Tibial nerve (tissue), 4 donors: ENCODE measurements at places on chromosomes 7 and 10. TPM values are rescaled to one million over a fixed set of nuclear protein-coding genes. Genes with fewer than 3 reads are reported as not detected.

DNA sequence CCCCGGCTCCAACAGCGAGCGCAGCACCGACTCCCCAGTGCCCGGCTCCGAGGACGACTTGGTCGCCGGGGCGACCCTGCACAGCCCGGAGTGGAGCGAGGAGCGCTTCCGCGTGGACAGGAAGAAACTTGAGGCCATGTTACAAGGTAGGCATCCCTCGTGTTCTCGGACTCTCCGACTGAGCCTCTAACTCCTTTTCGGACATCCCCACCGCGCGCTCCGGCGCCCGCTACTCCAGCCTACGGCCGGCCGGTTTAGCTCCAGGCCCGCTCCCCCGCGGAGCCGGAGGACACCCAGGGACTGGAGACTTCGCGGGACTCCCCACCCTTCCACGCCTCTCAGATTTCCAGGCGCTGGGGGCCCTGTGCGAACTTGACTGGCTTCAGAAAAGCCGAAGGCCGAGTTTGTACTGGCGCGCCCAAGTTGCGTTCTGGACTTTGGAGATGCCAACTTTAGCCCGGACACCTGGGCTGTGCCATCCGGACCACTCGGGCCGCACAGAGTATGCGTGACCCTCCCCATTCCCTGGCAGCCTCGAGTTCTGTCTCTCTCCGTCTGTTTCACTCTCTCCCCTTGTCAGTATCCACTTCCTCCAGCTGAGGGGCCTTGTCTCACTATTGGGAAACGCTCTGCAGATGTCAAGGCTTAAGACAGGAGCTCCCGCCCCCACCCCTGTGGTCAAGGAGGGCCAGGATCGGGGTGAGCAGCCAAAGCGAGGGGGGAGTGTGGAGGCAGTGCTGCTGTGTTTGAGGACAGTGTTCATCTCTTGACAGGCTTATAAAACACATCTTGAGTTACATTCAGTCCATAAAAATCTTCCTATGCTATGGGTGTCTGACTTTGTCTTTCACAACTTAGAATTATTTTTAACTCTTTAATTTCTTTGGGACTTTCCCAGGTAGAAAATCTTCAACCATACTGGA, 777 bp downstream of the BICC1 start:
- DNase-seq, result peak; percentile 75

- no peak for DNase-seq
These were observed 14.8 kb upstream of the ZMIZ2 start for GRCh38 chr7:44733708-44734481.

The CTNNA3 gene
- total RNA-seq, result 36.1 TPM

GRCh38 chr10:92052088-92052487, 128.5 kb downstream of the BTAF1 start:
- DNase-seq, result no peak

The TFR2 gene
- total RNA-seq, result not detected

The CFAP43 gene
- 1.7 TPM for total RNA-seq

DNA sequence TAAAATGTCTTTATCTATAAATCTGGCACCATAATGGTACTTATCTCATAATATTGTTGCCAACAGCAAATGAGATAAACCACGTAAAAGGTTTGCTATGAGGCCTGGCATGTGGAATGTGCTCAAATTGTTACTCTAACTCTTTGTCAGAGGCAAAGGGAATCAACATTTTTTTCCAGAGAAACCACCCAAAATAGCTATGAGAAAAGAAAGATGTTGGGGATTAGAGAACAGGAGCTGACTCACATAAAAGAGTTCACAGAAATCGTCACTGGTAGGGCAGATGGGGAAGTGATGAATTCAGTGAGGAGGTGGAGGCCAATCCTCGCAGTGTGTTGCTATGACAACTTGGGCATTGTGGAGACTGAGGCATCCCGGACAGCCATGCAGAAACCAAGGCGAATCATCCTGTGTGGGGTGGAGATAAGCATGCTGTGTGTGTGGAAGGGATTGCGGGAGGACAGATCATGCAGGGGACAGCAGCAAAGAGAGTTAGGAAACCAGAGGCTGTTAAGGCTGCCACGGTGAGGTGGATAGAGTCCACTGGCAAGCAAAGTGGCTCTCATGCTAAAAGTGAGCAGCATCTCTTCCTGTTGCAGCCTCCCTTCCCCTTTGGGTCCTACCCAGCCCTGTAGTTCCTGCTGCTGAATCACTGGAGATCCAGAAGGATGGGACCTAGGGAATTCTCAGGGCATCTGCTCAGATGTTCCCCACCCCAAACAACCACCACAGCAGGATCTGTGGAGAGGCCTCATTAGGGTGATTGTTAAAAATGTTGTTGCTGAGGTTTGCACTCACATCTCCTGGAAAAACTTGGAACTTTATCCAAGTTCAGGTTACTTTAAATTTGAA, 103.9 kb downstream of the CUBN start:
- no peak for DNase-seq

DNA sequence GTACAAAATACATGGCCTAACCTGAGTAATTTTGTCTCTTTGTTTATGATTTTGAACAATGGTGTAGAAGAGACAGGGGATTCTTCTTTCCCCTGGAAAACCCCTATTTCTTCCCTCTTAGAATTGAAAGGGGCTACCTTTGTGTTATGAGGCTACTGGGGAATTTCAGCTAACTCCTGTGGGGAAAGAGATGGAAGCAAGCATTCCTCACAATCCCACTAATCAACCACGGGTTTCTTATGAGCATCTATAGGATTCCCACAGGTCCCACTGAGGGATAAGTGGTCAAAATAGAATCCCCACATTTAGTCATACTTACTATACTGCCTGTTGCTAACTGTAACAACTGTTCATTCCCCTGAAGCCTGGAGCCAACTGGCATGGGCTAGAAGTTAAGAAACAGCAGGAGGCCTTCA, 32.2 kb upstream of the ITGB8 start:
- no peak for DNase-seq

DNA sequence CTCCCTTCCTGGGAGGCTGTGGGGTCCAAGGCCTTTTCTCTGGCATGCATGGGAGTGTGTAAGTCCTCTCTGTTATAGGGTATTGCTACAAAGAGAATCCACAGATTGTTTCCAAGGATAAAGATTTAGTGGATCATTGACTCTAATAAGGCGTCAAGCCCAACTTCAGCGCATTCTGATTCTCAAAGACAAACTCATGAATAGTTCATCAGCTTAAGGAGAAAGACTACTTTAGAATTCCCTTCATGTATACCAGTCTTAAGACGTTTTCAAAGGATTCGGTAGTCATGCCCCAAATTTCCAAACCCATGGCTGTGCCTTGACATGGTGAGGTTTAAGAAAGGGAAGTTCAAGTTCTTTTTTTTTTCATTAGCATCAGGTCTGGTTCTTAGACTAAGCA, 46.6 kb upstream of the ABLIM1 start:
- DNase-seq, result no peak

- no peak for DNase-seq
These were observed 237.5 kb downstream of the DNAJB6 start for GRCh38 chr7:157574120-157574825.

GRCh38 chr7:90269163-90269562, 24.2 kb downstream of the CFAP69 start:
- no peak for DNase-seq

GRCh38 chr7:136687693-136688322, 180.6 kb upstream of the CHRM2 start:
- no peak for DNase-seq

DNA sequence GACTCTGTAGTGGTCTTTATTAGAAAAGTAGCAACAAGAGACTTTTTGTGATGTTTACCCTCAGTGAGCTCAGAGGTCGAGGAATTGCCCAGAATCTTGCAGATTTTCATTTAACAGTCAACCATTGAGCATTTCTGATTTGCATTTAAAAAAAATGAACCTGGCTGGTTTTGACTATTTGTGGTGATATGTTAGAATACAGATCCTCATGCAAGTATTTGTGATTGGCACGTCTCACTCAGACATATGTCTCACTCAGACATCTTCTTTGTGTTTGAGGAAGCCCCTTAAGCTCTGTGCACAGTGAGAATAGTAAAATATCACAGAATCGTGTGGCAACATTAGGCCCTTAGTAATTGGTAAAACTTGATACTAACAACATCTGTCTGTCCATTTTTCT, 113.2 kb downstream of the SND1 start:
- no peak for DNase-seq

The TAS2R41 gene
- not detected for total RNA-seq

GRCh38 chr7:131848033-131848432, 291.6 kb upstream of the PODXL start:
- no peak for DNase-seq

- DNase-seq, result no peak
These were observed 48.1 kb upstream of the TARP start for GRCh38 chr7:38321515-38321944.

The DLG5 gene
- 47.7 TPM for total RNA-seq

The SLC26A3 gene
- not detected for total RNA-seq

GRCh38 chr7:28217143-28217542, 36.5 kb upstream of the JAZF1 start:
- no peak for DNase-seq

The CPN1 gene
- total RNA-seq, result not detected

The TAS2R3 gene
- total RNA-seq, result 5.4 TPM

DNA sequence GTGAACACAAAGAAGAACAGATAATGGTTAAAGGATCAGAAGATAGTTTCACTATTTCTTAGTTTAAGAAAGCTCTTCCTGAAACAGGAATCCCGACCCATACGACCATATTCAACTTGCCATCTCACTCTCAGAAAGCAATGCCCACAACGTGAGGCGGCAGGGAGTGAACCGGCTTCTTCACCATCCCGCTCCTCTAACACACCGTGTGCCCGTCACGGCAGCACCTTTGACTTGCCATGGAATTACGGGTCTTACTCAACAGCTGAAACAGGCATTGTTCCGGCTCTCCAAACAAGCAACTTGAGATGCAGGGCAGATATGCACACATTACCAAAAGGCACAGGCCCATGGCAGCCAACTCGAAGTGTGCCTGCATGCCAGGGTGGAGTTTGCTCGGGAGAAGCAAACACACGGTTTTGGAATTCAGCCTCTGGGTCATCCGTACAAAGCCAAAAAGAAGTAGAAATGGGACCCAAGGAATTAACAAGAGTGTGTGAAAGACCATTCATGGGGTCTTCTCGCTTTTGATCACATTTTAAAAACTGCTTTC, 293.6 kb downstream of the DNAJB6 start:
- no peak for DNase-seq

DNA sequence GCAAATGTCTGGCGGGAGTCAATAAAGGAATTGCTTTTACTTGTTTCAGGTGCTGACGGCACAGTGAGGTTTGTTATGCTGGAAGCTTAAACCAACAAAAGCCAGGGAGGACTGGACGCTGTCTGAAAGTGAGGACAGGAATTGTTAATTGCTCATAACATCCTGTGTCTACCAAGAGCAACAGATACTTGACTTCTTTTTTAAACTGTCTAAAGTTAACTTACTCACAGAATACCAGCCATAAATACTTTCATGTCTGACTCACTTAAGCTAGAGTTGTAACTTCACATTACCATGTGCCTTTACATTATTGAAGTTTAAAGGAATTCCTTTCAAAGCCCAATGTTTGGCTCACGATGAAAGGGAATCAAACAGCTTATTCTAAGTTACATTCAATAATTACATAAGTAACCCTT, 252.7 kb upstream of the SHH start:
- no peak for DNase-seq

The UNCX gene
- not detected for total RNA-seq

GRCh38 chr7:102916881-102917280, 4.1 kb downstream of the LRRC17 start:
- no peak for DNase-seq

DNA sequence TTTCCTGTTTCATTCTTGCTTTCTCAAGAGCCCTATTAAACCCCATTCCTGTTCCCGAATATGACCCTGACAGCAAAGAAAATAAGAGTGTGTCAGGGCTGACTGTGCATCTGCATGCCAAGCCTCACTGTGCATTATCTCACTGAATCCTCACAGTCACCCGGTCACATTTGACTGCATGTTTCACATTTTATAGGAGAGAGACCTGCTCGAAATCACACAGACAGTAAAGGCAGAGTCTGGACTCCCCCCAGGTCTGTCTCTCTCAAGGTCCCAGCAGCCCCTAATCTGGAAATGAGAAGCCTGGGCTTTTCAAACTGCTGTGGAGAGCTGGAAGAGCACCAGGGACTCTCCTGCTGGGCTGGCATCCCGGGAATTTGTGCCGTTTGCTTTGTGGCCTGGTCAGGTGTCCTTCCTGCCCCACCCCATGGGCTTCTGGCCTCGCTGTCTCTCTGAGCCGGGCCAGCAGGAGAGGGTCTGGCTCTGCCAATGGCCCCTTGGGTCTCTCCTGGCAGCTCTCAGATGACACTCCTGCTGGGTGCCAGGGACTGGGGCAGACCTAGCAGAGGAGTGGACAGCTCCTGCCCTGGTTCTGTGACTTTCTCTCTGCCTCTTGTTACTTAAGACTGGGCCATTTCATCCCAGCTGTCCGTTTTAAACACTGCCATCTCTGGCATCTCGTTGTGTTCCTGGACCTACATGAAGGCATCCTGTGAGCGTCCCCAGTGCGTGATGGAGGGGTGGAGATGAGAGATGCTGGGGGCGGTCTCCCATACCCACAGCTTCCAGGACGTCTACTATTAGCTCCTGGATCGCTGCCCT, 173.6 kb downstream of the ARHGAP12 start:
- DNase-seq, result no peak

DNA sequence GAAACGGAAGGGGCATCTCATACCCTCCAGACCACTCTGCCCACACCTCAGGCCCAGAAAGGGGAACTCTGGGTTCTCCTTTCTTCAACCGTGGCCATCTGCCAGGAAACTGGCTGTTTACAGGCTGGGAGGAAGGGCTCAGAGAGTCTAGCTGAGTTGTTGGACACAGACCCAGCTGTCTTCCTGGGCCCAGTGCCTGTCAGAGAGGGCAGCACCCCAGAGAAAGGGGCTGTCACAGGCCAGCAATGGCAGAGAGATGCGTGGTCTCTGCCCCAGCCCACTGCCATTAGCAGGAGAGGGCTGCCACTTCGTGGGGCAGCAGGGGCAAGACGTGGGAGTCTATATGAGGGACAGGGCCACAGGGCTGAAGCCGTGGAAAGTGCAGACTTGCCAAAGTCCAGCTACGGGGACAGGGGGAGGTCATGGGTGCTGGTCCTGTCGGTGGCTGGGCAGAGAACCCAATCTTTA, 11.0 kb downstream of the GRID1 start:
- peak; percentile 41 for DNase-seq

DNA sequence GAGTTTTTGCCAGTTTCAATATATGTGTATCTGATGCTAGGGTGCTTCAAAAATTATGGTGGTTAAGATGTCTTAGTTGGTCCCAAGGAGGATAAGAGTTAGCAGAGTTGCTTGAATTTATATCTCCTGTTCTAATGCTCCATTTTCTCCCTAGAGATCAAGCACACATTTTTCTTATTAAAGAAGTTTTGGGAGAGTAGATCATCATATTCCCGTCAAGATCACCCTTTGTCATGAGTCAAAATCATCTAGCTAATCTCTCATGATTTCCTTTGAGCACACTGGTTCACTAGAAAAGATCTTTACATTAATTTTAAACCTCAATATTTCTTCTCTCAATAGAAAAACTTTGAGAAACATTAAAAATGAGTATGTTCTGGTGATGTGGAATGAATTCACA, 429.9 kb upstream of the SEMA3A start:
- no peak for DNase-seq
